ENCODE measurements at places on chromosomes 11 and 22.

DNA sequence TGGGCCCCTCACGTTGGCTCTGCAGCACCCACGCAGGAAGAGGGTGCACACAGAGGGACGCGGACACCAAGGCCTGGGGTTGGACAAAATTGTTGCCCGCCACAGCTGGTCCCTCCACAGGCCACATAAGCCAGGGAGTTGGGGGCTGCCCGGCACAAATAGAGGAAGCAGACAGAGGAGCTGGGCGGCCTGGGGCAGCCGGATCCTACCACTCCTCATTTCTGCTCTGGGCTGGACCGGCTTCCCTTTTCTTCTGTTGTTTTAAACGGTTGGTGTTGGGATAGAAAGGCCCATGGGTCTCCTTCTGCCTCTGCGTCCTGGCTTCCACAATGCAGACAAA is 36.4 kb upstream of the LINC01488 start:
- DNase-seq = no peak

DNA sequence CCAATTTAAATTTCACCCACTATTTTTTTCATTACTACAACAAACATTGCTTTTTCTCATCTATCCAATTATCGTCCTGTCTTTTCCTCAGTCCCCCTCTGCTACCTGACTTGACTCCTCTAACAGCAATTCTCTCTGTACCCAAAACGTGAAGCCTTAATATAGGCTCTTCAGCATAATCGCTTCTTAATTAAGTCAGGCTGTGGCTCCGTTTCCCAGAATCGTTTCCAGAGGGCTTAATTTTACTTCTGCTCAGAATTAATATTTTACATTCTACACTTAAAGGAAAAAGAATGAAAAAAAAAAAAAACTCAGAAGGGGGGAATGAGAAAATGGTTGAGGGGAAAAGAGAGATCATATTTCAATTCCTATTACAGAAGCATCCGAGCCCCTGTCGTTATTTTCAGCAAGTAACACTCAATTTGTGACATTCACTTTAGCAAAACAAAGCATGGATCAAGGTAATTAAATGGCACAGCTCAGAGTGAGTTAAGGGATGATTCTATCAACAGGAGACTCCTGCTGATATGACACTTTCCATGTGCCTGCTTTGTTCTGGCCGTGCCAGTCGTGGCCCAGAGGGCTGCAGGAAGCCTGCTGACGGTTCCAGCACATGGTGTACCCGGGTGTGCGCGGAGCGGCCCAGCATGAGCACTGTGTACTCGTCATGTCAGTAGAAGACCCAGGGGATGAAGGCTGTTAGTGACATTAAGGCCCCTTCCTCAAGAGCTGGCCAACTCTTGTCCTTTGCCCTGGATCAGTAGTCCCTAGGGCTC is 272.5 kb downstream of the NTM start:
- DNase-seq = no peak

DNA sequence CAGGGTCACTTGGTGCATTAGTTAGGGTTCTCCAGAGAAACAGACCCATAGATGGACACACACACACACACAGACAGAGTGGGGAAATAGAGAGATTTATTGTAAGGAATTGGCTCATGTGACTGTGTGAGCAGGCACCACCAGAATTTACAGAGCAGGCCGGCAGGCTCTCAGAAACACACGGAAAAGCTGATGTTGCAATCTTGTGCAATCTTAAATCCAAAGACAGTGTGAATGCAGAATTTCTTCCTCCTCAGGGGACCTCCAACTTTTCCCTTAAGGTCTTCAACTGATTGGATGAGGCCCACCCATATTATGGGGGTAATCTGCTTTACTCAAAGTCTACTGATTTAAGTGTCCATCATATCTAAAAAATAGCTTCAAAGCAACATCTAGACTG is 49.8 kb downstream of the APIP start:
- DNase-seq = no peak

GRCh38 chr22:43482318-43482625 is 70.5 kb downstream of the MPPED1 start:
- DNase-seq = no peak

GRCh38 chr22:47161631-47162030 is 399.2 kb downstream of the TBC1D22A start:
- peak; percentile 26 for DNase-seq

GRCh38 chr22:35065796-35066218 is at the start of gene ISX:
ISX (plus strand) TSS chr22:35066158; CDS start chr22:35067088, 930 bp downstream.
- no peak for DNase-seq

DNA sequence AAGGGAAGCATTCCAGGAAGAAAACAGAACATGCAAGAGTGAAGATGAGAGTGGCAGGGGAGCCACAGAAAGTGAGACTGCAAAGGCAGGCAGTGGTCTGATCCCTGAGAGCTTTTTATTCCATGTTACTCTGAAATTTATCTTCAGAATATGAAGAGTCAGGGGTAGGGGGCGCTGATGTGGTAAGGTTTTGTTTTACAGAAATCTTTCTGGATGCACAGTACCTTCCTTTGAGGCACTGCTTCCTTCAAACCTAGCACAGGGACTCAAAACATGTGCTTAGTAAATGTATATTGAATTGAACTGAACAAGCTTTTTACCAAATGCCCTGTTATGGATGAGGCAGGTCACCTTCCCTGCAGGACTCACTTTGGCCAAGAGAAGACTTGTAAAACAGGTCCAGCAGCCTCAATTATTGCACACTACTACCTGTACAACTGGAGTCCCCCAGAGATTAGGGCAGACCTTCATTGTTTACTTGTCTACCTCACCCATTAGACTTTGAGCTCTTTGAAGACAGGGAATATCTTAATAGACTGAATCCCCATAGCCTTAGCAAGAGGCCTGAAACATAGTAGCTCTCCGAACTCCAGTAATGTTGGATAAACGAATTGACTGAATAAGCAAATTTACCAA is 2.2 kb downstream of the PAK1 start:
- DNase-seq = no peak

DNA sequence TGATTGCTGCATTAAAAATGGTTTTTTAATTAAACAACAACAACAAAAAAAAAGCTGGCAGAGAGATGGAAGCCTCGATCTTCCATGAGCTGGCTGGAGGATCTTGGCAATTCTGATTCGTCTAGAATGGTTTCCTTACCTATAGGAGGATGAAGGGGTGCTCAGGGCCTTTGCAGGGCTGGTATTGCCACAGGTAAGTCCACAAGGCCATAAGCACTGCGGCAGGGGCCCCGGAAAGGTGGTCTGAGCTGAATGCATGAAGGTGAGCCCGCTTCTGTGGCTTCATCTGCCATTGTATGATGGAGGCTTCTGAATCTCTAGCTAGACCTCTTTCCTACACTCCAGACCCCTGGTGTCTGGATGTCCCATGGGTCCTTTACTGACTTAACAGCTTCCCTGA is 101.5 kb downstream of the TSPAN18 start:
- DNase-seq = no peak

- DNase-seq = no peak
Observed at GRCh38 chr11:112318184-112318591, 57.5 kb upstream of the PLET1 start.

DNA sequence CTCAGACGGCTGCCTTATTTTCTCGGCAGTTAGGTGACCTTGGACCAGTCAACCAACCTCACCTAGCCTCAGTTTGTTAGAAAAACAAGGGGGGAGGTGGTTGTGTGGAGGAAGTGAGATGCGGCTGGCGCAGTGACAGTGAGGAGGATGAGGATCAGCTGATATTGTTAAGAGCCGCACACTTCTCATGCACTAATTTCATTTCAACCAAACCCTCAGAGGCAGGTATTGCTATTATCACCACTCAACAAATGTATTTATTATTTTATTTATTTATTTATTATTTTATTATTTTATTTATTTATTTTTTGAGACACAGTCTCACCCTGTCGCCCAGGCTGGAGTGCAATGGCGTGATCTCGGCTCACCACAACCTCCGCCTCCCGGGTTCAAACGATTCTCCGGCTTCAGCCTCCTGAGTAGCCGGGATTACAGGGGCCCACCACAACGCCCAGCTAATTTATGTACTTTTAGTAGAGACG is 2.1 kb downstream of the LGALS1 start:
- no peak for DNase-seq

DNA sequence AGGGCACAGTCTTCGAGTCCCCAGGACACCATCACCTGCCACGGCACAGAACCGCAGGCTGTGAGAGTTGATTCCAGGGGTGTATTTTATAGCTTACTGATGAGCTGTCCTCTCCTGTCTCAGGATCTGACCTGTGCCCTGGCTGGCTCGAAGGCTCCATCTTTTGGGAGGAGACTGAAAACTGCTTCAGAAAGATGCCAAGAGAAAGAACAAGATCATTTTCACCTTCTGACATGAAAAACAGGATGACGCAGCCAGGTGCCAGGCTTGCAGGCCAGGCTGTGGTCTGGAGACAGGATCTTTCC is 2.2 kb downstream of the MRGPRD start:
- no peak for DNase-seq

DNA sequence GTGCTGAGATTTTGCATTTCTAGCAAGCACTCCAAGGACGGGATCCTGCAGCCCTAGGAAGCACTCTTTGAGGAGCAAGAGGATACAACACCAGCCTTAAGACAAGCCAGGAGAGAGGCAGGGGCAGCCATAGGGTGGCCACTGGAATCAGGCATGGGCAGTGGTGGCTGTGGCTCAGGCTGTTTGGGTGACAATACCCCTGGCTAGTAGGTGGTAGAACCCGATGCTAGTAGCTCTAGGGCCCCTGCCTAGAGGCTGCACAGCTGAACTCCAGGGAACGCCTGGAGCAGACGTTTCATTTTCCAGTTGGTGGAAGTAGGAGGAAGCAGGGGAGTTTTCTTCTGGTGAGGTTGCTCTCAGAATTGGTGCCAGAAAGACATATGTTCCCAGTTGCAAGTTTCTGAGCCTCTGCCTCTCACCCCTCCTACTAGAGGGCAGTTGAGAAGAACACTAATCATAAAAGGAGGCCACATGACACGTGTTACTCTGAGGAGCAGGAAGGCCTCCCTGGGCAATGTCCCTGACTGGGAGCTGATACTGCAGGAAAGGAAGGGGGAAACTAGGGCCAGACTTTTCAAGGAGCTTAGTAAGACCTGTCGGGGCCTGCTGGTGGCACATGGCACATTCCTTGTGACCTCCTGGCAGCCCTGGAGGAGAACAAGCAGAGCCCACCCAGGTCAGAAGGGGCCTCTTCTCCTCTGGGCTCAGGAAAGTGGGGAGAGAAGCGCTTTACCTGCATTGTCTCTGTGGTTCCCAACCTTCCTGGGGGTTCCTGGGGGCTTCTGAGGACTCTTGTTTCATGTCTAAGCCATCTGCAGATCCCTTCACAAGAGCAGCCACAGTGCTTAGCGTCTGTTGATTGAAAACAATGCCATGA is 56.6 kb upstream of the DRD2 start:
- no peak for DNase-seq

DNA sequence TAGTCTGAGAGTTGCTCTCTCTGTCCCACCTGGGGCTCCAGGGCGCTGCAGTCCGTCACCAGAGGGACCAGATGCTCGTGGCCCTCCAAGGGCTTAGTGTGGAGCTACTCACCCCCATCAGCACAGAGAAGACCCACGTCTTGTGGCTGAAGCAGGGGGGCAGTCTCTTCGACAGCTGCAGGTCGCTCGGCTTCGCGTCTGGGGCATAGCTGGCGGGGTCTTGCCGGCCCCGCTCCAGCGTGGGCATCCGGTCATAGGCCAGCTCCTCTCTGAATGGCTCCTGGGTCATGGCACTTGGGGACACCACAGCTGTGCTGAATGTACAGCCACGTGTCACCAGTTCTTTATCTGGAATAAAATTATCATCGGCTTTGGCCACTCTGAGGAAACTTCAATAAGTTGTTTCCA is 608 bp downstream of the MLC1 start:
- no peak for DNase-seq

DNA sequence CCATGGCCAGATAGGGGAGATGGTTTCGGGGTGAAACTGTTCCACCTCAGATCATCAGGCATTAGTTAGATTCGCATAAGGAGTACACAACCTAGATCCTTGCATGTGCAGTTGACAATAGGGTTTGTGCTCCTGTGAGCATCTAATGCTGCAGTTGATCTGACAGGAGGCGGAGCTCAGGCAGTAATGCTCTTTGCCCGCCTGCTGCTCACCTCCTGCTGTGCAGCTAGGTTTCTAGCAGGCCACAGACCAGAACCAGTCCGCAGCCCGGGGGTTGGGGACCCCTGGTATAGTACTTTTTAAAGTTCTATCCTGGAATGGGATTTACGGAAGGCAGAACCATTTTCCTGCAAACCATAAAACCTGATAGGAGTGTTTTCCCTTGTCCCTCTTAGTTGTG is 54.6 kb downstream of the POLD3 start:
- no peak for DNase-seq

GRCh38 chr11:35304386-35304775 is 115.0 kb downstream of the SLC1A2 start:
- DNase-seq = no peak

DNA sequence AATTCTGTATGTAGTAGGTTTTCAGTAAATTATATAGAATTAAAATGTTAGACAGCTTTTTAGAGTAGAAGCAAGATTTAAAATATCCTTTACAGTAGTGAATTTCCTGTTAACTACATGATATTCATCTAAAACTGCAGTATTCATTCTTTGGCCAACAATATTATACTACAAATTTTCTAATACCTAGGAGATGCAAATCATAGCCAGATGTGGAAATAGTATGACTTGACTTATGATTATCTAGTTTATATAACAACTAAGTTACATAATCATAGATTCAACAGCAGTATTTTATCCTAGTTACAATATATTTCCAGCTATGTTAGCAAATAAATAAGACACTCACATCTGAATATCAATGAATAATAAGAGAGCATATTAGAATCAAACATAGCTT is 163.2 kb downstream of the MSANTD4 start:
- no peak for DNase-seq

DNA sequence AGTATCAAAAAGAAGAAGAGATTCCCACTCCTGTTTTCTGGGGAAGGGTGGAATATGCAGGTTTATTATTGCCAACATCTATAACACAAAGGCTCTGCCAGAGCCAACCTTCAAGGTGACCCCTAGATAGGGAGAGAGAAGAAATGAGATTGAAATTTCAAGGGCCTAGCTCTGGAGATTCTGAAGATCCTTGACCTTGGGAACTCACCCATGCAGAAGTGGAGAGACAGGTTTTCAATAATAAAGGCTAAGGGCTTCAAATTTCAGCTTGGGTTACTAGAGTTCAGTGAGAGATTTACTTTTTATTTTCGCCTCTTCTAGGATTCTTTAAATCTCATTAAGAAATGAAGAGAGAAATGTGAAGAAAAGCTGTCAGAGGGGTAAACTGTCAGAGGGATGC is 98.4 kb downstream of the CD44 start:
- no peak for DNase-seq

- peak; percentile 28 for DNase-seq
Observed at GRCh38 chr11:104001561-104002056, 34.8 kb upstream of the DDI1 start.

Measured in femur (tissue), 1 donor.